ENCODE measurements at places on chromosomes 6 and 20.

- no peak for DNase-seq
Measured at GRCh38 chr20:15550116-15550870, 1023.0 kb downstream of the KIF16B start.

GRCh38 chr6:33147807-33148666, 44.2 kb downstream of the COL11A2 start:
- no peak for DNase-seq

- no peak for DNase-seq
Measured at GRCh38 chr6:475314-475713, 83.8 kb downstream of the IRF4 start.

GRCh38 chr6:69907981-69908498, 41.7 kb downstream of the COL19A1 start:
- DNase-seq = no peak

DNA sequence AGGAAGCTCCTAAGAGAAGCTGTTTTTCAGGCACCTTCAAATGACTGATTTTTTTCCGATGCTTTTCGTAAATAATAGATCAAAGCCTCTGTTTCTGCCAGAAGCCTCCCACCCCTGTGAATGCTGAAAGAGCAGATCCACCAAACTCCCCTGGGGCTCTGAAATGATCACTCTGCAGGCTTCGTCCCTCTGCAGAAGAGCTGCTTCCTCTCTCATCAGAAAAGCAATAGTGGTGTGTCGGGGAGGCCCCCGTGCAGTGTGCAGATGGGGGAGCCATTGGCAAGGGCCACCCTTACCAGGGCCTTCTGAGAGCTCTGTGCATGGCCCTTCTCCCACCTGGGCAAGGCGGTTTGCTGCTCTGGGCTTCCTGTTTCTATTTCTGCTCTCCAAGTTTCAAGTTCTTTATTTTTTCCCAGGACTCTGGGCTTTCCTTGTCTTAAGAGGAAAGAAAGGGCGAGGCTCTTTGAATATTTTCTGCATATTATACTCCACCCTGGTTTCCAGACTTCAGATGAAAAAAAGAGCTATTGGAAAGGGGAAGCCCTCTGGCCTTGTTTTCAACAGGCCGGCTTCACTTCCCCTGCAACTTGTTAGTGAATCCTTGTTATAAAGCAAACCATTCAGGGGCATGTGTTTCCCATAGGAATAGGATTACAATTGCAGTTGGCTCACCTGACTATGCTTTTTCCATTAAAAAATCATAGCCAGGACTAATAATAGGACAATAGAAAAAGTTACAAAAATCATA, 155.2 kb downstream of the TTLL2 start:
- DNase-seq = peak; percentile 68

GRCh38 chr6:127641905-127642304, 64.9 kb downstream of the C6orf58 start:
- DNase-seq = peak; percentile 28

DNA sequence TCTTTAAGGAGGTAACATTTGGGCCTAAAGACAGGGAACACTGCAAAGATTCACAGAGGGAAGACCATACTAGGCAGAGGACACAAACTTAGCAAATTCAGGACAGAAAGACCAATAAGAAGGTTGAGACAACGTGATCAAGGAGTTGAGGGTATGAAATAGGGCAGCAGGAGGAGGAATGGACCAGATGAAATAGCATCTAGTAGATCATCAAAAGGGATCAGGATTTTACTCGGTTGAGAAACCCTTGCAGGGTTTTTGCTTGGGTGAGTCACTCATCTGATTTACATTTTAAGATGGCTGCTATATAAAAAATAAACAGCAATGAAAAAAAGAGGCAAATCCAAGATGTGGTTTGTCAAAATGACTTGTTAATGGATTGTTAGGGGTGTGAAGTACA, 4.7 kb downstream of the BCLAF1 start:
- no peak for DNase-seq

DNA sequence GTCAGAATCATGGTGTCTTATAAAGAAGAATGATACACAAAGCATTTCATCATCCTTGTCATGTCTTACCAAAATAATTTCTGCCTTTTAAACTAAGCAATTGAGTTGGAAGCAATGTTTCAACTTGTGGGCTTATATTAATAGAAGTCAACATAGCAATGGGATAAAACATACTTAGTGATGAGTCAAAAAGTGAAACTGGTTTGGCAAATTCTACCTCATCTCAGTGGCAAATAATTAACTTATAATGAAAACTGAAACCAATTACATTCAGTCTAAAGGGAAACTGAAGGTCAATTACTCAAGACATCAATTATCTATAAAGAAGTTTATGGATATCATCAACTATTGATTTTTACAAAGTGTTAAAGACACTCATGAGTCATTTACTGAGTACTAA, 463.8 kb downstream of the BMP2 start:
- no peak for DNase-seq

GRCh38 chr6:162887981-162888689, 160.4 kb downstream of the PACRG start:
- DNase-seq = no peak

GRCh38 chr20:32567384-32568178, 17.6 kb downstream of the NOL4L start:
- DNase-seq = no peak

- DNase-seq = no peak
Measured at GRCh38 chr6:22965889-22966288, 396.5 kb downstream of the HDGFL1 start.

DNA sequence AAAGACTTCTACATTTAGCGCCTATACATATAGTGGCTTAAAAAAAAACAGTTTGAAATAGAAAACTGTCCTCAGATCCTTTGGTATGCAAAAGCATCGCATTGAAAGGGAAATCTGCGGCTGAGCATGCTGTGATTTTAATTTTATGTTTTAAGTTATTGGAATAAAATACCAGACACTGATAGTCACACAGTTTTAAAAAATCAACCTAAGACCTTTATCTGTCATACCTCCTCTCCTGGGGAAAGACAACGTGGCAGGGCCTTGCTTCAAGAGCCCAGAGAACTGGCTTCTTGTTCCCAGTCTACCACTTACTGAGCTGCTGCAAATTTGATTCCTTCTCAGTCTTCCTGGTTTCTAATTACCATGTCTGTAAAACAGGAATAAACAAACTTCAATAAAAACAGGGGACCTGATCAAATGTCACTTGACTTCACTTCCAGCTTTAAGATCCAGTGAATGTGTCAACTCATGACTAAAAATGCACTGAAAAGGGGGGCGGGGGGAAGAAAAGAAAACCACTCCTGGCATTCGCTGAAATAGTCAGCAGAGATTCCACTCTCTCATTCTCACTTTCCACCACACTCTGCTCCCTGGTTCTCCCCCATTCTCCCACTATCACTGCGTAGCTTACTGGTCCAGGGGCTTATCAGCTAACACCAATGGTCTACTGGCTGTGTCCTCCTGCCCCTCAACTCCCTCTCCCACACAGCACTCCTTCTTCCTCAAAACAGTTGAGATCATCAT, 494.7 kb upstream of the MARCKS start:
- DNase-seq = no peak

DNA sequence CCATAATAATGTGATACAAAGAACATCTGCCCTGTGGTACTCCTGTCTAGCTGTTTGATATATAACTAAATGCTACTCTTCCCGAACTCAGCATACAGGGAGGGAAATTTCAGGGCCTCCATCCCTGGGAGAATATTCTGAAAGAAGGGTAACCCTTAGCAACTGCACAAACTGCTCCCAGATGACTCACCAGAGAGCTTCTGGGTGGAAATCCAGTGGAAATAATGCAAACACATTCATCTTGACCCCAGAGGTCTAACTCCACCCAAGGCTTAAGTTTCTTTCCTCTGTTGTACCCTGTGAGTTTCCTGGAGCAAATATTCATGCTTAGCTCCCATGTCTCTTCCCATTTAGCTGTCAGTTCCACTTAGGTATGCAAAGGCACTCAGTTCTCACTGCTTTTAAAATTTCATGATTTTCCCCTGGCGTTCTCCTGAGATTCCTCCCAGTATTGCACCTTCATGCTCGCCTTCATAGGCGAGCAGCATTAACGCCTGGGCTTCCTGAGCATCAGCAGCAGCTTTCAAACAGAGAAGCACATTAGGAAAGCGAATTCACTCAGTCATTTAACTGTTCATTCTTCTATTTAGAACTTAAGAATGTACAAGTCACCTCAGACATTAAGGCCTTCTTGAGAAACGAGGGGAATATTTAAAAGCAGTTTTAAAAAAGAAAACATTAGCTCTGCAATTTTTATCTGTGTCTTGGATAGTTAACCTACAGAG, 43.8 kb upstream of the LAMA4 start:
- DNase-seq = no peak

- no peak for DNase-seq
Measured at GRCh38 chr6:152050451-152051195, 243.1 kb downstream of the ESR1 start.

DNA sequence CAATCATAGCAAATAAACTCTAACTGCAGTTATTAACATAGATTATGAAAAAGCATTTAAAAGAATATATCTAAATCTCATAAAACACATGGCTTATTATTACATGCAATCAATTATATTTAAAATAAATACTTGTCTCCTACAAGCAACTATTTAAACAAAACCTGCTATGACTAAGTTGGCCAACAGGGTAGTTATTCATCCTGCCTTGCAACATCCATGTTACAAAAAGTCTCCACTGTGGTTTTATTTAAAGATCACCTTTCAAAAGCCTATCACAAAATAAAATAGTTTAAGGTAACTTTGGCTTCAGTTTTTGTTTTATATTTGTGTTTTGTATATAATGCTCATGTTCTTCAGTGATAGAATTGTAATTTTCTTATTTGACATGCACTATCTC, 1127.0 kb upstream of the MAP3K7 start:
- no peak for DNase-seq

GRCh38 chr6:56374841-56375369, 127.5 kb upstream of the COL21A1 start:
- no peak for DNase-seq

DNA sequence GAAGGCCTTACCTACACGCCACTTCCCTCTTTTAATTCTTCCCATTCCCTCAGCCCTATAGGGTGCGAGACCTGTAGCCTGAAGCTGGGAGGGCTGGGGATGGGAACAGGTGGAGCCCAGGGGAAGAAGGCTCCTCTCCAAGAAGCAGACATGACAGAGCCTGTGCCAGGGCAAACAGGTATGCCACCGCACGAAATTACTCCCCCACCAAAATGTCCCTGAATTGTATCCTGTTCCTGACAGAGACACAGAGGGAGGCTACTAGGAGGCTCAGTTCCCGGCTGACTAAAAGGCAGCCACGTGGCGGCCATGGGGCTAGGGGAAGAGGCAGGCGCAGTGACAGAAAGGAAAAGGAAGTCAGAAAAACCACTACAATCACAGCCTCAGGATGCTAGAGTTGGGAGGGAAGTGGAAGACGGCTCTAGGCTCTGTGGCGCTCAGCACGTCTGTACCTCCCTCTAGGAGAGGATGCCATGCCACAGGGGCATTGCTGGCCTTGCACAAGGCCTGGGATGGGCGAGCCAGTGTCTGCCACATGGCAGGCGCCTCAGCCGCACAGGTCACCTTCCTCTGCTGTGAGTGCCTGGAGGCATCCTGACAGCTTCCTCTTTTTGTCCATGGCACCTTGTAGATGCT, 27.7 kb downstream of the TFEB start:
- no peak for DNase-seq

GRCh38 chr6:152098683-152099082, 291.2 kb downstream of the ESR1 start:
- DNase-seq = no peak

Measured in ELF-1 (cell line).